ENCODE measurements at places on chromosomes 7 and 10.
A peak's percentile ranks its signal among the peaks of the same experiment; 100 is the strongest.

DNA sequence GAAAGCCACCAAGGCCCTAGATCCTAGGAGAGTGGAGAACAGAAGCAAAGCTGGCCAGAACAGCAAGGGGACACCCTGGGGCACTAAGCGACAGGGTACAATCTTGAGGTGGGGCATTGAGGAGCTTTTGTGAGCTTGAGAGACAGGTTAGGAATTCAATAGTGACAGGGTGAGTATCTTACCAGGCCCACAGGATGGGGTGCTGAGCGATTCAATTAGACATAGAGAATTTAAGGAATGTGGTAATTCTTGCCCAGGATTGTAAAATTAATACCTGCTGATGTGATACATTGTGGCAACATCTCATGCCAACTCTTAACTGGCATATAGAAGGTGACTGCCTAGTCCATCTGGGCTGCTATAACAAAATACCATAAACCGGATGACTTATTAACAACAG, 14.0 kb downstream of the RBP3 start:
- DNase-seq, result no peak

- no peak for DNase-seq
Measured at GRCh38 chr7:23964715-23965114, 254.7 kb downstream of the STK31 start.

- no peak for DNase-seq
Measured at GRCh38 chr10:11773761-11774441, 31.7 kb downstream of the ECHDC3 start.

- DNase-seq, result no peak
Measured at GRCh38 chr7:47470567-47471357, 111.1 kb downstream of the TNS3 start.

GRCh38 chr10:74738052-74738451, 88.3 kb upstream of the KAT6B start:
- DNase-seq, result no peak

GRCh38 chr10:121975295-121976086, 474 bp upstream of the NSMCE4A start:
- no peak for DNase-seq

- DNase-seq, result no peak
Measured at GRCh38 chr7:1941464-1942242, 271.6 kb downstream of the ELFN1 start.

- no peak for DNase-seq
Measured at GRCh38 chr10:93006435-93007039, 54.1 kb upstream of the CYP26C1 start.

DNA sequence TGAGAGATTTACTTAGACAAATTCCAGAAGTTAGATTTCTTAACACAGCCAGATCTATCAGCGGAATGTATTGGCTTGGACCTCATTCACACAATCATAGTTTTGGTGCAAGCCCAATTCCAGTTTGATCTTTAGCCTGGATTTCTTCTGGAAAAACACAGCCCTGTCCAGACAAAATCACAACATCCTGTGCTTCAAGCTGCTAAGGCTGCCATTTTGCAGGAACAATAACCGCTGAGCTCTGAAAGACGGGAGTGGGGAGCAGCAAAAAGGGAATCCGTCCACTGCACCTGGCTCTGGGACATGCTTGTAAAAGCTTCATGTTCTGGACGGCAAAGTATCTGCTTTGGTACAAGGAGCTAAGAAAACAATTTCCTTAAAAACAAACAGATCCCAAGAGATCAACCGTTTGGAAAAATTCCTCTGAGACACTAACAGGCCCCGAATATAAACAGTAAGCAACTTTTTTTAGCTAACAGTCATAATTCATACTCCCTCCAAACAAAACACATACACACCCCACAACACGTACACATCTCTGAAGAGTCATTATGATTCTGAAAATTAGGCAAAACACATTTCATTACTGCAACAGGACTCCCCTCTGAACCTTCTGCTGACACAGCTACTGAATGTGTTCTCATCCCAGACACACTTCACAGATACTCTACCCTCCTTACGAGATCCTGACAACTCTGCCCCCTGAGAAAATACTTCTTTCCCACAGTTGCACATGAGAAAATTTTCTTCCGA, 32.4 kb downstream of the ITIH5 start:
- DNase-seq, result no peak

- peak; percentile 50 for DNase-seq
Measured at GRCh38 chr7:155738652-155739537, 73.4 kb downstream of the SHH start.

- no peak for DNase-seq
Measured at GRCh38 chr7:84102213-84102612, 92.4 kb downstream of the SEMA3A start.

- no peak for DNase-seq
Measured at GRCh38 chr7:133789974-133790373, 337.2 kb upstream of the LRGUK start.

DNA sequence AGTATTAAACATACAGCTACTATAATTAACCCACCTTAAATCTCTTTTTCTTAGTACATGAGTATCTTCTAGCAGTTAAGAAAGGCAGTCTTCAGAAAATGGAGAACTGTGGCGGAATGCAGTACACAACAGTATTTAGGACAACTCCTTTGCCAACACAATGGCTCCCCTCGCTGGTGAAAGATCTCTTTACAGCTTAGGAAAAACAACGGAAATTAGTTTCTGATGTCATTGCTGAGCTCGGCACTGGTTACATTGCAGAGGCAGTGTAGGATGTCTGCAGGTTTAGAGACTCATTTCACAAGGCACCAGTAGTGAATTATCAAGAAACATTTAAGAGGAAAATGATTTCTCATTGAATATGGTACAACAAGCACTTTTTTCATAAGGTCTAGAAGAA, 43.4 kb downstream of the GLRX3 start:
- no peak for DNase-seq

DNA sequence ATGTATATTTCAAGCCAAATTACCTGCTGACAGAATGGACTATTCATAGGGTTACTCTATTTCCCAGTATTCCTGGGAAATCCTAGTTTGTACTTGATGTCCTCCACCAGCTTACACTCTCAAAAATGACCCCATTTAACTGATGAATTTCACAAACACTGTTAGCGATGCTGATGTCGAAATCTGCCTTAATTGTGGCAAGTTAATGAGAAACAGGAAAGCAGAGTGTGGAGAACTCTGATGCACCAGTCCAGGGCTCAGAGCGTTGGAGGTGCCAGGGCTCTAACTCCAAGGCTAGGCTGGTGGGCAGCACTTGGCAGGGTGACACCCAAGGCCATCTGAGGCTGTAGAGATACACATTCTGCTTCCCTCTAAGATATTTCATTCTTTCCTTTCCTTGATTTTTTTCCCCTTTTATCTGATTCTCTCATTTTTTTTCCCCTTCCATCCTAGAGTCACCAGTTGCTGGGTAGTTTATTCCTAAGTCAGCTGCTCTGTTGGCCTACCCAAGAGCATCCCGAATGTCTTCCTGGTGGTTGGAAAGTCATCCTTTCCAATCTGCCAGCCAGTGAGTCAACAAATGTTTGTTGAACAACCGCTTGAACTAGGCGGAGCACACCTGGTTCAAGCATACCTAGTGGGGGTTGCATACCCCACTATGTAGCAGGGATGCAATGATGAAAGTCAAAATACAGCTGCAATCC, 525.0 kb upstream of the NRP1 start:
- DNase-seq, result no peak

- no peak for DNase-seq
Measured at GRCh38 chr10:128217136-128217535, 90.9 kb upstream of the MKI67 start.

DNA sequence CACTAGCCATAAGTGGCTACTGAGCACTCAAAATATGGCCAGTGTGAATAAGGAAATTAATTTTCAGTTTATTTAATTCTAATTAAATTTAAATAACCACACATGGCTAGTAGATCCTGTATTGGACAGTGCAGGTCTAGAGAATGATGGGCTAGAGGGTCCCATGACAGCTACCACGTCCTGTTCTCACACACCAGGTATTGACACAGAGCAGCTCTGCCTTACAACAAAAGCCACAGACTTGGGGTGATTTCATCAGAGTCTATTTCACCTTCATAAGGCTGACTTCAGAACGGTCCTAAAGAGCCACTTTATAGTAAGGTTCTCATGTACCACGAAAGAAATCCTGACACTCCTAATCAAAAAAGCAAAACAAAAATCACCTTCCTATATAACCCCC, 111.3 kb downstream of the UBE2H start:
- DNase-seq, result no peak

GRCh38 chr7:40330408-40330807, 195.6 kb downstream of the SUGCT start:
- no peak for DNase-seq

Data from activated naive CD4-positive, alpha-beta T cell (primary cell).